ENCODE measurements at places on chromosomes 4 and X. TPM values are rescaled to one million over a fixed set of nuclear protein-coding genes. Genes with fewer than 3 reads are reported as not detected.

Gene CLDN34
- not detected for total RNA-seq

Gene SPOCK3
- total RNA-seq: 1.0 TPM

Gene CCDC160
- total RNA-seq: not detected

Gene DUSP21
- not detected for total RNA-seq

Gene DAPP1
- not detected for total RNA-seq

Gene ATRX
- 27.7 TPM for total RNA-seq

Data from bronchus fibroblast of lung (primary cell).